Heart right ventricle (tissue), 16 donors: ENCODE measurements at places on chromosomes 2 and 18. TPM values are rescaled to one million over a fixed set of nuclear protein-coding genes. Genes with fewer than 3 reads are reported as not detected.

GRCh38 chr18:54607213-54608027 lies 16.4 kb downstream of the DYNAP start:
- no peaks in the 10 kb centered on the region for H3K36me3 ChIP-seq
- H3K4me1 ChIP-seq, result no peaks in the 10 kb centered on the region
- no peak for DNase-seq

DNA sequence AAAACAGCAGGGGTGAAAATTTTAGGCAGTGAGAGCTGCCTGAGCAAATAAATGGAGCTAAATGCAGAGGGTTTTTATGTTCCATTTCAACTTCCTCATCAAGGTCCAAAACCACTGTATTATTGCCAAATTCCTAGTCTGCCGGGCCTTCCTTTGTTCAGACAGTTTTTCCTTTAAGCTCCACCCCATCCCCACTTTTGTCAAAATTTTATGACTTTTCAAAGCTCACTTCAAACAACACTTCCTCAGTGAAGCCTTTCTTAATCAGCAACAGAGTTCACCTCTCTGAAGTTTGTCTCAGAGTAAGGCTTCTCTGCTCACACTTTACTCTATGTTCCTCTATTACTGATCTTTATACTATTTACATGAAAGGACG lies 81.3 kb downstream of the CERKL start:
- DNase-seq, result no peak
- H3K27me3 ChIP-seq, result no peaks in the 10 kb centered on the region
- no peak overlapping the region for H3K4me3 ChIP-seq
- no peak overlapping the region for H3K27ac ChIP-seq

DNA sequence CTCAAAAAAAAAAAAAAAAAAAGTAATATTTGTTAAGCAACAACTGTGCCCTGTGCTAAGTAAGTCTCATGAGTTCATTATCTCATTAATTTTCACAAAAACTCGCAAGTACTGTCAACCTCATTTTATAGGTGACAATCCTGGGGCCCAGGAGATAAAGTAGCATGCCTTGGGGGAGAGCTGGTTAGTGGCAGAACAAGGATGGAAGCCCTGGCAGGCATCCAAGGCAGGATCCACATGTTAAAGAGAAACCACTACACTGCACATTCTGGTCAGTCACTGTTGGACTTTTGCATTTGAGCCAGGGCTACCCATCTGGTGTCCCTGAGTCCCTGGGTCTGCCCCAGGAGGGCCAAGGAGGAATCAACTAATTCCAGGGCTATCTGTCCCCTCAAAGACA lies 54.6 kb downstream of the ZFP36L2 start:
- no peaks in the 10 kb centered on the region for H3K27me3 ChIP-seq
- H3K4me1 ChIP-seq, result peaks cover 96% of the 10 kb centered on the region
- H3K36me3 ChIP-seq, result no peaks in the 10 kb centered on the region
- H3K4me3 ChIP-seq, result no peak overlapping the region
- peak overlapping the region; percentile 37 for H3K27ac ChIP-seq
- DNase-seq, result peak; percentile 69

OR6B2 gene
- not detected for total RNA-seq

- no peaks in the 10 kb centered on the region for H3K27me3 ChIP-seq
- H3K4me1 ChIP-seq, result no peaks in the 10 kb centered on the region
- H3K27ac ChIP-seq, result no peak overlapping the region
- no peak overlapping the region for H3K4me3 ChIP-seq
- H3K36me3 ChIP-seq, result no peaks in the 10 kb centered on the region
Observed at GRCh38 chr2:111652038-111652437, 232.0 kb downstream of the ANAPC1 start.

- no peak for DNase-seq
- H3K36me3 ChIP-seq, result no peaks in the 10 kb centered on the region
- H3K27ac ChIP-seq, result no peak overlapping the region
- H3K27me3 ChIP-seq, result no peaks in the 10 kb centered on the region
- no peak overlapping the region for H3K4me3 ChIP-seq
Observed at GRCh38 chr18:55694291-55694690, 106.3 kb upstream of the TCF4 start.

RAB3GAP1 gene
- 57.8 TPM for total RNA-seq

DNA sequence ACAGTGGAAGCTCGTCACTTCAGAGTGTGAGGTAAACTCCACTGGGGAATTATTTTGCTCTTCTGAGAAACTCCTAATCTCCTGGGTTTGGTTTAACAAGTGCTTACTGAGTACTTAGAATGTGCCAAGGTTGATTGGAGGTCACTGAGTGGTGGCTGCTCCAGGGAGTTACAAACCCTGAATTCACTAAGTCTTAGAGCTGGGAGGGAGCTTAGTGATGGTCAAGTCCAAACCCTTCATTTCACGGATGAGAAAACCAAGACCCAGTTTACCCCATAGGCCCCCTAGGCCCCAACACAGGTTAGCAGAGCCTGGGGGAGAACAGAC lies 52.0 kb downstream of the SLC4A5 start:
- DNase-seq, result no peak
- H3K27me3 ChIP-seq, result no peaks in the 10 kb centered on the region
- peaks cover 9% of the 10 kb centered on the region for H3K4me1 ChIP-seq
- H3K27ac ChIP-seq, result no peak overlapping the region
- H3K36me3 ChIP-seq, result no peaks in the 10 kb centered on the region

DNA sequence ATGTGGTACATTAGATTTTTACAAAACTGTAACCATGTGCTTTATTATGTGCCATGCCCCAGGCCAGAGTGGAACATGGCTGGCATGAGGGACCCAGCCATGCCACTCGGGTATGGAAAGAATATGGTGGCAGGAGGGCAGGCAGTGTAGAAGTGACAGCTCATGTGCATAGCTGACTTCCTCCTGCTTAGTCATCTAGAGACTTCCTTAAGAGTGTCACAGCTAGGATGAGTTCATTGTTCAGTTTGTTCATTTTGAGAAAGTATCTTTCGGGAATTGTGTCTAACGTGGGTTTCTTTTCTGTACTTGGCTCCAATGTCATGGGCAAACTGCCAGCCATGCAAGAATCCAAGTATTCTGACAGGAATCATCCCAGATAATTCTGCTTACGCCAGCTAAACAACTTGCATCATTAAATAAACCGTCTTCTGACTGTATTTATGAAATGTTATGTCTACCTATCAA lies 94.3 kb upstream of the ITGB6 start:
- no peak for DNase-seq
- H3K4me1 ChIP-seq, result peaks cover 3% of the 10 kb centered on the region
- no peak overlapping the region for H3K4me3 ChIP-seq
- H3K36me3 ChIP-seq, result no peaks in the 10 kb centered on the region
- H3K27me3 ChIP-seq, result no peaks in the 10 kb centered on the region

DNA sequence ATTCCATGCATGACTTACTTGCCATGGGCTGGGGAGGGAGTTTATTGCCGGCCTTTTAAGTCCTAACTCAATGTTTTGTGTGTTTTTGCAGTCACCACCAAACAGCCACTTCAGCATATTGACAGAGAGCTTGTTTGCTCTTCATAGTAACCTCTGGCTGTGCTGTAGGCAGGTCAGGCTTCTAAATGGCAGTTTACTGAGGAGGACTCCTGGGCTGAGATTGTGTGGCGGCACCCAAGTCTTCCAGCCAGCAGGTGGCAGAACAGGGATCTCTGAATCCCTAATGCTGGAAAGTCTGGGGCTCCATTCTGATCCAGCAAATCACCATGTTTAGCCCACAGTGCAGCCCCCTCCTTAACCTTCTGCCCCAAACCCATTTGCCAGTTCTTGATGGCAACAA lies 121.2 kb downstream of the CAPN13 start:
- no peak for DNase-seq
- no peak overlapping the region for H3K27ac ChIP-seq
- H3K36me3 ChIP-seq, result no peaks in the 10 kb centered on the region
- no peaks in the 10 kb centered on the region for H3K4me1 ChIP-seq
- H3K4me3 ChIP-seq, result no peak overlapping the region

- H3K27ac ChIP-seq, result no peak overlapping the region
- DNase-seq, result no peak
- no peak overlapping the region for H3K4me3 ChIP-seq
- no peaks in the 10 kb centered on the region for H3K36me3 ChIP-seq
- H3K27me3 ChIP-seq, result no peaks in the 10 kb centered on the region
Observed at GRCh38 chr2:137161250-137161649, 395.9 kb downstream of the THSD7B start.

PPM1G gene
- total RNA-seq, result 44.3 TPM

TMEM127 gene
- 110 TPM for total RNA-seq

DNA sequence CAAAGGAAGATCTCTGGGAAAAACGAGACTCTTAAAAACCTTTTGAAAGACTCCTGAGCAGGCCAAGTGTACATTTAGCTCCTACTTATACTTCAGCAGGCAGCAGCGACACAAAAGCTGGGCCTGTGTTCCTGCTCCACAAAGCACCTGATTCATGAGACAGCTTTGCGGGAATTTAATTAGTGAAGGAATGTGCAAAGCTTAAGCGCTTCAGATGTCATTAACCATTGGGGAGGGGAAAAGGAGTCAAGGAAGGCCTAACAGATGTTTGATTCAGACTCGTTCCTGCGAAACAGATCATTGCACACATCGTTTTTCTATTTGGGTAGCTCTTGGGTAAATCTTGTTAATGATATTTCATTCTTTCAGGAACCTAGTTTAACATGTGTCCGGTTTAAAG lies 125.9 kb downstream of the MAIP1 start:
- H3K36me3 ChIP-seq, result no peaks in the 10 kb centered on the region
- H3K4me1 ChIP-seq, result no peaks in the 10 kb centered on the region
- H3K4me3 ChIP-seq, result no peak overlapping the region

DNA sequence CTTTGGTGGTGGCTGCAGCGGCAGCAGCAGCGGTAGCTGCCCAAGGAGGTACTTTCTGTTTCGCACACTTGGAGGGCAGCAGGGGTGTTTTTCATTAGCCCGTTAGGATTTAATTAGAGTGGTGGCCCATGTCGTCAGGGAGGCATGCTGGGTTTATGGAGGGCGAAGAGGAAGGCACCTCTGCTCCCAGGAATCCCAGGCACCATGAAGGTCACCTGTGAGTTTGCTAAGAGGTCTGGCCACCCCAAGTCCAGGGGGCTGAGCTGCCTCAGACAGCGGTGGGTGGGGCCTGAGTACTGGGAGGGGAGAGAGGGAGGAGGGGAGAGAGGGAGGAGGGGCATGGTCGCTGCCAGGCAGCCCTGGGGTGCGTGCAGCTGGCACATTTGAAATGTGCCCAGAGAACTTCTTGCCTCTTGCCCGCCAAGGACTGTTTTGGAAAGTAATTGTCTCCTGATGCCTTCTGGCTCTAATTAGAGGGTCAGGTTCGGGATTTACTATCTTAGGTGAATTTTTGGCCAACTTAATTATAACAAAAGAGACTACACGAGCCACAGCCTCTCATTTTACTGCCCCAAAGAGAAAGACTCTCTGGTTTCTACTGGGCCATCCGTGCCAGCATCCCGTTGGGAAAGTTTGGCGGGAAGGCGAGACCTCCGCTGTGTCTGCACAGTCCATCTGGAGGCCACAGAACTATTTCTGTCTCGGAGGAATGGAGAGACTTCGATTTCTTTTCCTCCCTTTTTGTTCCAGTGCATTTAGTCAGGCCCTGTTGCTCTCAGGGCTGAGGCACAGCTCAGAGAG lies 62.0 kb downstream of the GLI2 start:
- DNase-seq, result no peak
- no peaks in the 10 kb centered on the region for H3K27me3 ChIP-seq
- no peak overlapping the region for H3K4me3 ChIP-seq

DNA sequence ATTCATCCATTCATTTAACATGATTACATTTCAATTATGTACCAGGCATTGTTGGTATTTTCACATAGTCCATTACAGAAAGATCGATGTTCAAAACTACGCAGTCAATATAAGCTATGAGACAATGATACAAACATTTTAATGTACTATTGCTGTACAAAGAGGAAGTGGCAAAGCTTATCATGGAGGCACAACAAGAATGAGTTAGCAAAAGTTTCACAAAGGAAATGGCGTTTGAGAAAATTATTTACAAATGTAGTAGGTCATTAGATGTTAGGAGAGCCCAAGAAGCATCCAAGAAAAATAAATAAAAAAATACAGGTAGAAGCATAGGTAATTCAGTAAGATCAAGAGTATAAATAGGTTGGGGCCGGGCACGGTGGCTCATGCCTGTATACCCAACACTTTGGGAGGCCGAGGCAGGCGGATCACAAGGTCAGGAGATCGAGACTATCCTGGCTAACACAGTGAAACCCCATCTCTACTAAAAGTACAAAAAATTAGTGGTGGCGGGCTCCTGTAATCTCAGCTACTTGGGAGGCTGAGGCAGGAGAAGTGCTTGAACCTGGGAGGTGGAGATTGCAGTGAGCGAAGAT lies 1730.8 kb upstream of the CELF4 start:
- H3K27ac ChIP-seq, result no peak overlapping the region
- no peaks in the 10 kb centered on the region for H3K4me1 ChIP-seq
- H3K27me3 ChIP-seq, result no peaks in the 10 kb centered on the region
- no peaks in the 10 kb centered on the region for H3K36me3 ChIP-seq

DNA sequence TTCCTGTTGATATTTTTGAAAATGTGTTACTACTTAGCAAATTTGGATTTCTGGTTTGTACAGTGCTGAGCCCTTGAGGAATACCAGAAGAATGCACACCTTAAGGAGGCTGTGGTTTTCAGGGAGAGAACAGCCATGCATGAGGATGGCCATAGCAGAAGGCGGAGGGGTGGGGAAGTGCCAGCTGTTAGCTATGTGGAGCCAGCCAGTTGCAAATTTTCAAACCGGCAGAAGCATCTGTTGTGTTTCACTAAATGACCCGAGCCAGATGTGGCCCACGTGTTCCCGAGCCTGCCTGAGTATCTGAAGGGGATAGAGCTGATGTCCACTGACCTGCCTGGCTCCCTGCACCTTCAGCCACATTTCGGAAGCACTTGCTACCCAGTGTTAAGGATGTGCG lies 16.4 kb upstream of the RBM44 start:
- no peak overlapping the region for H3K4me3 ChIP-seq
- no peak overlapping the region for H3K27ac ChIP-seq
- peaks cover 4% of the 10 kb centered on the region for H3K36me3 ChIP-seq

CCDC85A gene
- 3.4 TPM for total RNA-seq
